ENCODE measurements at places on chromosomes 6 and 20.

DNA sequence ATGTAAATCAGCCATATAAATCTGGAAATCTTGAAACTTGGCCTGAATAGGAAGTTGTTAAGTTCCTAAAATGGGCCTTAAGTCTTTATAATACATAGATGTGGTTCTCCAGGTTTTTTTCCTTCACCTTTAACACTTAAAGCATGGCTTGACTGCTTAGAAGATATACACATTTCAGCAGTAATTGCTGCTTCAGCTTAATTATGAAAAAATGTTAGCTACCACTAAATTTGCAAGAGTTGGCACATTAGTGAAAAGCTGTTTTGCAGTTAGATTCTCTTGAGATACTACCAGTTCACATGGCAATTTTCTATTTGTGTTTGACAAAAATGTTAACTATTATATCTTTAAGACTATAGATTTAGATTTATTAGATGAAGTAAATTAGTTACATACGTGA is 72.7 kb upstream of the MYO6 start:
- DNase-seq, result no peak

DNA sequence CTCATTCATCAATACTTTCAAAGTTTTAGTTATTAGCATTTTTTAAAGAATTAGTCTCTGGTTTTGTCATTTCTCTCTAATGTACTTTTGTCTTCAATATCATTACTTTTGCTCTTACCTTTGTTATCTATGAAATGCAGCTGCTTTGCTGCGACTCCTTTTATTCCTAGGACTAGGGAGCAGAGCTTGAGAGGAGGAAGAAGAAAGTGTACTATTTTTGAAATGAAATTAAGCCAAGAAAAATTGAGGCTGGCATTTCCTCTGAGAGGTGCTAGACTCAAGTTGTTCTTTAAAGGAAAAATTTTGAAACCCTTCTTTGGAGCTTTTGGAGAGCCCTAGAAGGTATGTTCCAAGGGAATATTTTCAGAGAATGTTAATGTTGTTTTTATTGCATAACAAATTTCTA is 48.3 kb upstream of the MRAP2 start:
- no peak for DNase-seq

- DNase-seq, result no peak
Observed at GRCh38 chr6:23348185-23348584, 777.8 kb upstream of the NRSN1 start.

DNA sequence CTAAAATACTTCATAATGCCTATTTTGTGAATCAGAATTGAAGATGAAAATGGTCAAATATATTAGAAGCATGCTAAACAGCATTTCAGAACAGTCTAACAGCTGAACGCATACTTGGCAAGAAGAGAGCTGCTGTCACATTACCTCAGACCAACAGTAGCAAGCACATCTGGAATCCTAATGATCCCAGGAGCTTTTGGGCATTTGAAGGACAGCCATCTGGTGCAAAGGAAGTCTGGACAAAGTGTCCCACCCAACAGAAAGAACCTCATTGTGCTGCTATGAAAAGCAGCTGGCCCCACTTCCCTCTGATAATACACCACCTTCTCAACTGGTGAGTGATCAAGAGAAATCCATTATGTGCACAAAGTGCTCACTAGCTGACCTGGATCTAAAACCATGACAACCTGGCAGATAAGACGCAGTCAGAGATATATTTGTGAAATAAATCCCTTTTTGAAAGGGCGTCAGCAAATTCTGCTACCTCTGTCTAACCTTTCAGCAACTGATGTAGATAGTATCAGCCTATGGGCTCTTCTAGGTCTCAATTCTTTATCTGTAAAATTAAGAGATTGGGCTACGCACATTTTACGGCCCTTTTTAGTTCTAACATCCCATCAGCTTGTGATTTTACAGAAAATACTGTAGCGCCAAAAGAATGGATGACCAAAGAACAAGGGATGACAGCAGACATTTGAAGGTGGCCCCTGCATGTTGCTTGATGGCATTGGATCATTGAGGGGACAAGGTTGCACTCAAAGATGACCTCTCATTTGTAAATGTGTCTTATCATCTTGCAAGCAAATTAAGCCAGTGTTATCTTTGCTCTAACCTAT is 78.7 kb downstream of the SGK1 start:
- DNase-seq, result no peak

- DNase-seq, result no peak
Observed at GRCh38 chr6:101080597-101080996, 199.5 kb upstream of the ASCC3 start.

DNA sequence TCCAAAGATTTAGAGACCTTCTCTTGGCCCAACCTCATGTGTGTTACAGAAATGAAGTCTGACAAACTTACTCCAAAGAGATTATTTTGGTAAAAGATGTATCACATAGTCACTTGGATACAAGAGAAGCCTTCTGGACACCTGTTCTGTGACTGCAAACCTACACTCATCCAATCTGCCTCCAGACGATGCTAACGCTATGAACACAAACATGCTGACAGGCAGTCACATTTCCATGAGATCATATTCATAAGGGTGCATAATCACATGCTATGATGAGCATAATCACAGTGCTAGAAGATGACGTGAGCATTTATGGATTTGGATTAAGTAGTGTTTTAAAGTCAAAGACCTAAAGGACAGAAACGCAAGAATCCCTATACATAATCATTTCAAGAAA is 340.2 kb downstream of the HACE1 start:
- no peak for DNase-seq

DNA sequence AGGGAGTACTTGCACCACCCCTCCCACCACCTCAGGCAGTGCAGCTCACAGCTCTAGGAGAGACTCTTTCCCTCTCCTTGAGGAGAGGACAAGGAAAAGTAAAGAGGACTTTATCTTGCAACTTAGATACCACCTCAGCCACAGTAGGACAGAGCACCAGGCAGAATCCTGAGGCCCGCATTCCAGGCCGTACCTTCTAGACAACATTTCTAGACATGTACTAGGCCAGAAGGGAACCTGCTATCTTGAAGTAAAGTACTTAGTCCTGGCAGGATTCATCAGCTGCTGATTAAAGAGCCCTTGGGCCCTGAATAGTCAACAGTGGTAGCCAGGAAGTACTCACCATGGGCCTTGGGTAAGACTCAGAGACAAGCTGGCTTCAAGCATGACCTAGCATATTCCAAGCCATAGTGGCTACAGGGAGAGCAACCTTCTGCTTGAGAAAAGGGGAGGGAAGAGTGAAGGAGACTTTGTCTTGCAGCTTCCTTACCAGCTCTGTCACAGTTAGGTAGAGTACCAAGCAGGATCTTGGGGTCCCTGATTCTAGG is 384.4 kb upstream of the RNF217 start:
- no peak for DNase-seq

DNA sequence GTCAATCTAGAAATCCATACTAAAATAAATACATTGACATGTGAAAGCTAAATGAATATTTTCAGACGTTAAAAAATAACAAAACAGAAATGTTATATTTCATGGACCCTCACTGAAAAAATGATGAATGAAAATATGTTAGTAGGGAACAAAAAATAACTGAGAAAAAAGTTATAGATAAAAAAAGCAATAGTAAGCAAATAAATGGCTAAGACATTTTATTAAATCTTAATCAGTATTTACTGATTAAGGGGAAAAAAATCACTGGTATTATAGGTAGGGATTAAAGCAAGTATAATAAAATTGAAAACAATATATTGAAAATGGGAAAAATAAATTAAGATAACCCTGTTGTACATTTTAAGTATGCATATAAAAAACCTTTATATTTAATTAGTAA is 468.1 kb upstream of the MANEA start:
- no peak for DNase-seq

DNA sequence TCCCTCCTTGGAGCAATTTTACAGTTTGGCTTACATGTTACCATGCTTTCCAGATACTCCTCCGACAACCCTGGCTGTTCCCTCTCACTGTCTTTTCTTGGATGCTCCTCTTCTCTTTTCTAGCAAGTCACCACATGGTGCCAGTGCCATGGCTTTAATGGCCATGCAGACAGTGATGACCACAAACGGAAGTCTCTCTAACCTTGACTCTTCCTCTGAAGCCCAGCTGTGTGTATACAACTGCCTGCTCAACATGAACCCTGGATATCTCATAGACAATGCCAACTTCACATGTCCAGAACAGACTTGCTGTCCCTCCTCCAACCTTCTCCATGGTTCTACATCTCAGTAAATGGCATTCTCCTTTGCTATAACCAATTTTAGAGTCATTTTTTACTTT is 49.8 kb upstream of the NEDD9 start:
- DNase-seq, result no peak

- DNase-seq, result peak; percentile 32
Observed at GRCh38 chr6:107132330-107132954, 17.1 kb upstream of the BEND3 start.

DNA sequence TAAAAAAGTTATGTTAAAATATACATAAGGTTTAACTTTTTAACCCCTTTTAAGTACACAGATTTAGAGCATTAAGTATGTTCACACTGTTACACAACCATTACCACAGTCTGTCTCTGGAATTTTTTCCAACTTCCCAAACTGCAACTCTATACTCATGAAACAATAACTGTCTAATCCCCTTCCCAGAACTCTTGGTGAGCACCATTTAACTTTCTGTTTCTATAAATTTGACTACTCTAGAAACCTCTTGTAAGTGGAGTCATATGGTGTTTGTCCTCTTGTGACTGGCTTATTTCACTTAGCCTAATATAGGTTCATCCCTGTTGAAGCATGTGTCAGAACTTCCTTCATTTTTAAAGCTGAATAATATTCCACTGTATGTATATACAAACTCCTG is 98.1 kb downstream of the MAP3K7 start:
- no peak for DNase-seq

- DNase-seq, result no peak
Observed at GRCh38 chr6:25113436-25113835, 165.7 kb upstream of the CARMIL1 start.

DNA sequence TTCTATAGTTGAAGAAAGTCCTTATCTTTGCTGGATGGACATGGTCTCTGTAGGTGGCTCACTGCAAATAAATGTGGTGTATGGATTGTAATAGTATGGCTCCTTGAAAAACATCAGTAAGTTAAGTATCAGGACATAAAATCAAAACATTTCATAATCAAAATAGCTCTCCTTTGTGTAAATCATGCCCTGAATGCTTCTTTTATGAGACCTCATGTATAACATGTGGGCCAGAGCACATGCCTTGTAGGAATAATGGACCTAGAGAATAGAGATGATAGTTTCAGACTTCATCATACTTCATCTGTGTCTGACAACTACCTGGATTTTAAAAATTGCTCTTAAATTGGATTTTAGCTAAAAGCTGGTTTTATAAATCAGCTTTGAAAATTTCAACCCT is 159.9 kb downstream of the ASCC3 start:
- DNase-seq, result no peak

DNA sequence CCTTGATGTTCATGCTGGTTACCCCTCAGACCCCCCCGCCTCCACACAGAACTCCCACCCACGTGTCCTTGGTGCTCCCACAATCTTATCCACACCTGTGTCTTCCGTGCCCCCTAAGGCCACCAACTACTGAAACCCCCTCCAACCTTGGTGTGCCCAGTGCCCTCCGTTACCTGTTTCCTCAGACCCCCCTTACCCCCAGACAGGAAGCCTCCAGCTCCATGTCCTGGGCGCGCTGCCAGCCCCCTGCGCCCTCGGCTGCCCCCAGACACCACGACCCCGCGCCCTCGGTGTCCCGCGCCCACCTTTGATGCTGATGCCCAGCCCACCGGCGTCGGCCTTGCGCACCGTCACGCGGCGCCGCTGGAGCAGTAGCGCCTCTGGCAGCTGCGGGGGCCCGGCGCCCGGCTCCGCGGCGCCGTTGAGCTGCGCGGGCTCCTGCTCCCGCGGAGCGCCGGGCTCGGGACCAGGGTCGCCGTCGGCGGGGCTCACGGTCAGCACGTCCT is 504 bp downstream of the SNTA1 start:
- DNase-seq, result peak; percentile 50

GRCh38 chr6:3913958-3914337 is 64.8 kb downstream of the FAM50B start:
- DNase-seq, result no peak

DNA sequence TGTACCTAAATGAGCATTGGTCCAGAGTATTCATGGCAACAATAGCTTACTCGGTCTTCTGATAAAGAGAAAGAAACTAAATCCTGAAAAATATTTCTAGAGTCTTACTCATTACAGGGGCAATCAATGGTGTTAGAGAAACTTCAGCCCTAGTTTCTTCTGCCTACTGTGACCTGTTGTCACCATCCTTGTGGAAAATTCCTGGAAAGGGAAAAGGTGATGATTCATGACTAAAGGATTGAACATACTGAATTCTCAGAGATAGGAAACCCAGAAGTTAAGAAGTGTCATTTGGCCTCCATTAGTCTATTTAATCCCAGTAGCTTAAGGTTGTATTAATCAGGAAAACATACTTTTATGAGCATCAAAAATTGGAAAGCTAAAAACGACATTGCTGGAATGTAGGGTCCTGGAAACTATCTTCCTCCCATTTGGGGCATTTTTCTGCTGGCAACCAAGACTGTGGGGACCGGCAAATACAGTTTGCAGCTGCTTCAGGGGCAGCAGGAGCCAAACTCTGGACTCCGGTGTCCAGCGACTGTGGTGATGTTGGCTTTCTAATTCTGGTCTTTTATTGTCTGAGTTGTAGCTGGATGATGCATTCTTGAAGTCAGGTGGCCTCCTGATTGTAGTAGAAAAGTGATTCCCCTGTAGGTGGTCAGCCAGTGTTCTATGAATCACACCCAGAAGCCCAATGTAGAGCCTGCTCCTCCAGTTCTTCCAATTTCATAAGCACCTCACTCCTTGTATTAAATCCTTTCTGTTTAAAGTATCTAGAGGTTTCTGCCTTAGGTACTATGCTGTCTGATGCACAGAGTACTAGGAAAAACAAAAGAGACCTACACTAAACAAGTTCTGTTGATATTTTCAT is 67.6 kb downstream of the LCA5 start:
- no peak for DNase-seq

DNA sequence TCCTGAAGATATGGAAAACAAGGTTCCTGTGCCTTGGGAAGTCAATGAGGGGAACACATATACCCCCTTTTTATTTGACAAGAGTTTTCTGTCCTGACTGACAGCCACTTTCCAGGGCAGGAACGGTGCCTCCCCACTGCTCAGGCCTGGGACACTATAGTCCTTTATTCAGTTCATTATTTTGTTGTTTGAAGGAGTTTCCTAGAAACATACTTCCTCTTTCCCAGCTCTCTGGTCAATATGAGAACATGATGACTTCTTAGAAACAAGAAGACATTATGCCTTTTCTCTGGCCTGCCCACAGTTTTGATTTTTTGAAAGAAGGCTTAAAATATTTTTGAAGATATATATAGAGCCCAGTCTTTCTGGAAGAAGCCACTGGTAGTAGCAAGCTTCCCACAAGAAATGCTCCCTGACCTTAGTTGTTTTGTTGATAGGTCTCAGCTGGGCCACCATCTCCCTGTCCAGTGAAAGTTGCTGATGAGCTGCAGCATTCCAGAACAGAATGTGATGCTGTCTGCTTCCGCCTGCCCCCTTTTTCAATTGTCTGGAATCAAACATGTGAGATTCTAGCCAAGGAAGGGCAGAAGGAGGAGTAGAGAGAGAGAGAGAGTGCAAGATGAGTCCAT is 350.0 kb upstream of the PRND start:
- no peak for DNase-seq
